ENCODE measurements at places on chromosomes 7 and 10.

- DNase-seq, result no peak
Observed at GRCh38 chr7:155361346-155361680, 63.6 kb downstream of the INSIG1 start.

- DNase-seq, result peak; percentile 37
Observed at GRCh38 chr10:12194752-12195271, 879 bp downstream of the NUDT5 start.

- DNase-seq, result no peak
Observed at GRCh38 chr7:72467237-72467636, 55.1 kb upstream of the CALN1 start.

GRCh38 chr7:102291056-102291915 lies 4.6 kb downstream of the SH2B2 start:
- no peak for DNase-seq

GRCh38 chr10:20089879-20090278 lies 273.6 kb downstream of the PLXDC2 start:
- DNase-seq, result no peak

Data from hematopoietic multipotent progenitor cell treated with erythropoietin and hydrocortisone succinate and interleukin-3 and kit ligand, for 8 days (in vitro differentiated cells).